Activated CD4-positive, alpha-beta T cell treated with anti-CD3 and anti-CD28 coated beads for 1 hour (primary cell): ENCODE measurements at places on chromosomes 1 and 21.
A peak's percentile ranks its signal among the peaks of the same experiment; 100 is the strongest.

GRCh38 chr1:243345205-243345604 is 89.4 kb downstream of the SDCCAG8 start:
- DNase-seq, result no peak

- DNase-seq, result no peak
These were observed 181.3 kb upstream of the SPAG17 start for GRCh38 chr1:118366286-118366685.

DNA sequence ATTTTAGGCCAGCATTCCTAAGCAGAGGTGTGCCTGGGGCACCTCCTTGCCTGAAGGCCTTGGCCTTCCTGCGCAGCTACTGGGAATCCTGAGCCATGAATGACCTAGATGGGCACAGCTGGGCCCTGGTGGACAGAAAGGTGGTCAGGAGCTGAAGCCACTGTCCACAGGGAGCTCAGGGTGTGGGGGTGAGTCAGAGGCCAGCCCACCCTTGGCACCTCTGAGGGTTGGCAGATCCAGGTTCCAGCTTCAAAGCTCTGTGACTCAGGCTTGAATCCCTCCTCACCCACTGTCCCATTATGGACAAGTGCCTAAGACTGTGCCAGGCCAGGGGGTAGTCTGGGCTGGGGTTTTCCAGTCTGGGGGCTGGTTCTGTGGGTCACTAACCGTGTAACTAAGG is 6.4 kb upstream of the EDN2 start:
- no peak for DNase-seq

DNA sequence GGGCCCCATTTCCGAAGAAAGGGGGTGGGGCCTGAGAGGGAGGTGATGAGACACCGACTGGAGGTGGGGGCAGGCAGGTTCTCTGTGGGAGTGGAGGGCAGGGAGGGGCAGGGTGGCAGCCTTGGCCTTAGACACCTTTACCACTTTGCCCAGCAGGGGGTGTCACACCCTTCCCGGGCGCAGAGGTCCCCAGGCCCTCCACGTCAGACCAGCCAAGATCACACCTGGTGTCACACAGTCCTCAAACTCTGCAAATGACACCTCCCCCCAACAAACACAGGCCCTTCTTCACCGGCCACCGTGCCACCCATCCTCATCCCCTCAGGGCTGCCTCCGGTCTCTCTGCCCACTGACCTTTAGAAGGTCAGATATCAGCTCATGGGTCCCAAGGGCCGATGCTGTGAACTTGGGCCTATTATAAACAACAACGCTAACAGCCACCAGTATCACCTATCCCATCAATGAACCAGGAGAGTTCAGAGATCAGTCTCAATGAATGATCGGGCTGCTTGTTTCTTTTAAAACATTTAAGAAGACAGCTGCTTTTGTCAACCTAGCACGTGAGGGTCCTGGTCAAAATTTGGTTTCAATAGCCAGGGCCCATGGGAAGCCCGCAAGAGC is 103.9 kb downstream of the CASZ1 start:
- peak; percentile 51 for DNase-seq

GRCh38 chr1:153544453-153545066 is 1.0 kb downstream of the S100A4 start:
- DNase-seq, result no peak

GRCh38 chr1:46133181-46133658 is 791 bp upstream of the PIK3R3 start:
- DNase-seq, result no peak

DNA sequence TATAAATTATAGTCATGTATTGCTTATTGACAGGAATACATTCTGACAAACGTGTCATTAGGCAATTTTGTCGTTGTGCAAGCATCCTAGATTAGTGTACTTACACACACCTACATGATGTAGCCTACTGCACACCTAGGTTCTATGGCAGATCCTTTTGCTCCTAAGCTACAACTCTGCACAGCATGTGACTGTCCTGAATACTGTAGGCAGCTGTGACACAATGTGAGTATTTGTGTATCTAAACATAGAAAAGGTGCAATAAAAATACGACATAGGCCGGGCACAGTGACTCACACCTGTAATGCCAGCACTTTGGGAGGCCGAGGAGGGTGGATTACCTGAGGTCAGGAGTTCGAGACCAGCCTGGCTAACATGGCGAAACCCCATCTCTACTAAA is 36.5 kb downstream of the TNFRSF8 start:
- no peak for DNase-seq

DNA sequence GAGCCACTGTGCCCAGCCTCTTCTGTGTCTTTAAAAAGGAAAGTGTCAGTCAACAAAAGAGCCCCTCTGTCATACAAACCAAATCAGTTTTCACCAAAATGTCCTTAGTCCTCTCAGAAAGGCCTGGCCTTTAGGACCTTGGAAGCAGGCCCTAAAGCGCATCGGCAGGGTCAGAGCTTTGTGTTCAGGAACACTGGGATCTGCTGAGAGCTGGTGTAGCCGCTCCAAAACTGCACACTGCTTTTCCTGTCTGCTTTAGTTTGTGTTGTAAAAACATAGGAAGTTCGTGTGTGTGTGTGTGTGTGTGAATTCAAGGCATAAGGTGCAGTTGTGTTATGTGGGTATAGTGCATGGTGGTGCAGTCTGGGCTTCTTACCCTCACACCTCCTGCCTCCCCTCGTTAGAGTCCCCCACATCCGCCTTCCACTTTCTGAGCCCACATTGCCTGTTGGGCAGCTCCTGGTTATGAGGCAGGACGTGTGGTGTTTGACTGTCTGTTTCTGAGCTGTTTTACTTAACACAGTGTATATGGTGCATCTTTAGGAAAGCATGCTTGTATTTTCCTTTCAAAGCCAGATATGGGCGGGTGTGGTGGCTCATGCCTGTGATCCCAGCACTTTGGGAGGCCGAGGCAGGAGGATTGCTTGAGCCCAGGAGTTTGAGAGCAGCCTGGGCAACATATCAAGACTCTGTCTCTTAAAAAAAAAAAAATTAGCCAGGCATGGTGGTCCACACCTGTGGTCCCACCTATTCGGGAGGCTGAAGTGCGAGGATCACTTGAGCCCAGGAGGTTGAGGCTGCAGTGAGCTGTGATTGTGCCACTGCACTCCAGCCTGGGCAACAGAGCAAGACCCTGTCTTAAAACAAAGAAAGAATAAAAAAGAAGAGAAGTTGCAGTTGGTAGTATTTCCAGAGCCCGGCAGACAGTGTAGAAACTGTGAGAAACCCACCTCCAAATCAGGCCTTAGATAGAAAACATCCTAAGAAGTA is 12.4 kb downstream of the IBA57 start:
- DNase-seq, result no peak

DNA sequence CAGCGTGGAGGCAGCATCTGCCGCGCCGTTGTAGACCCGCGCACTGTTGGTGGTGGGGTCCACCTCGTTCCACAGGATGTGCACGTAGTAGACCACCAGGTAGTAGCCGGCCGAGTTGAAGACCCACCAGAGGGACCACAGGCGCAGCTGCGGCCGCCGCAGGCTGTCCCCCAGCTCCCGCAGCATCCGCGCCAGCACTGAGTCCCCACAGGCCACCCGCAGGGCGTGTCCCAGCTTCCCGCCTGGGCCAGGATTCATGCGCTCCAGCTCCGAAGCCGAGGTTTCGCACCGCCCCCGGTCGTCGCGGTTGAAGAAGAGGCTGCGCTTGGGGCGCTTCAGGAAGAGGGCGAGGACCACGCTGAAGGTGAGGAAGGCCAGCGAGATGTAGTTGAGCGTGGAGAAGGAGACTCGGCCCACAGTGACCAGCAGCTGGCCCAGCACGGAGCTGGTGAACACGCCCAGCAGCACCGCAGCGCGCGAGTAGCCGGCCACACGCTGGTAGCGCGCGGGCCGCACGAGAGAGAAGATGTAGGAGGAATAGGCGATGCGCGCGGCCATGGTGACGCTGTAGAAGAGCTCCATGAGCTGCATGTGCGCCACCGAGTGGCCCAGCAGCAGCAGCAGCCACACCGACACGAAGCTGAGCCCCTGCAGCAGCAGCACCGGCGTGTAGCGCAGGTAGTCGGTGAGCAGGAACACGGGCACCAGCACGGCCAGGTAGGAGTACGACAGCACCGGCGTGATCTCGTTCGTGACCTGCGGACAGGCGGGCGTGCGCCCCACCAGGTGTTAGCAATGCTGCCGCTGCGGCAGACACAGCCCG is 10.6 kb downstream of the SLC19A1 start:
- no peak for DNase-seq

GRCh38 chr1:25099343-25099951 is 132.9 kb downstream of the SYF2 start:
- DNase-seq, result no peak

DNA sequence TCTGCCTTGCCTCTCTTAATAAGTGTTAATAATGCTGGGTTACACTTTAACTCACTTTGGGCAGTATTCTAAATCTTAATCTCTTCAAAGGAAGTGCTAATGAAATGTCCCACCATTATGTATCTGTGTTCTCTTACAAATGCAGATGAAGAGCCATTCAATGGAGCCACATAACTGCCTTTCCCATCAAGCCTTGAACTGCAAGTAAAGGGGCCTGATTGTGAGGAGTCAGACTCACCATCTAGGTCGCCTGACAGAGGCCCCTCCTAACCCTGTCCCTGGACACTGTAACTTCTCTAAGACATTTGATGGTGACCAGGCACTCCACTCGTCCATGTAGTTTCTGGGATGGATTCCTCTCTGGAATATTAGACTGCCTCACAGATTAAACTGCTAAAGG is 329.4 kb downstream of the KIF26B start:
- DNase-seq, result no peak

DNA sequence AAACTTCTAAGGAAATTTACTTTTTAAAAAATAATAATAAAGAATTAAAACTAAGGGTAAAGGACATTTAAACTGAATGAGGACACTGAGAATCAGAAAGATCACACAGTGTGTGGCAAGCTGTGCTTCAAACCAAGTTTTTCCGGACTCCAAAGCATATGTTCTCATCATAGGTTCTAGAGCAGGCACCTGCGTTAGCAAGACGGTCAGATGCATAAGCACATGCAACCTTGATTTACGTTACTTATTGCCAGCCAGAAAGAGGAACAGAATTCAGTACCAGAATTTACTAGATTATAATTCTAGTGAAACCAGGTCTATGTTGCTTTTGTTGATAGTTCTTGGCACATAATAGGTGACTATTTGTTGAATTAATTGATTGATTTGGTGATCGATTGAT is 6.2 kb upstream of the LBR start:
- DNase-seq, result no peak

DNA sequence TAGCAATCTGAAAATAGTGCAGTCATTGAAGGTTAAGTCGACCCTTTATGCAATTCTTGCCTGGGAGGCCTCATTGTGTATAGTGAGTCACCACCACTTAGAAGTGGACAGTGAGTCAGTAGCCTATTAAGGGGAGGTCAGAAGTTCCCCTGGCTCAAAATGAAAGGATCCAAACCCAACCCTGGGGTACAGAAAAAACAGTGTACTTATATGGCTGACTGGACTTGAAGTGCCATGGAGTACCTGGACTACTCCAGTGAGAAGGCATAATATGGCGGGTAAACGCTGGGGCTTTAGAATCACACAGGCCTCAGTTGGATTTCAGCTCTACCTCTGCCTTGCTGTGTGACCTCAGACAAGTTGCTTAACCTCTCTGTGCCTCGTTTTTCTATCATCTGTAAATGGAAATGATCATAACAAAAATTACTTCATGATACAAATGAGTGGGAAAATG is 2.2 kb upstream of the BCL9 start:
- no peak for DNase-seq

- no peak for DNase-seq
These were observed 29.4 kb downstream of the NENF start for GRCh38 chr1:212461916-212462660.

GRCh38 chr21:46179708-46180078 is 4.6 kb downstream of the SPATC1L start:
- no peak for DNase-seq

DNA sequence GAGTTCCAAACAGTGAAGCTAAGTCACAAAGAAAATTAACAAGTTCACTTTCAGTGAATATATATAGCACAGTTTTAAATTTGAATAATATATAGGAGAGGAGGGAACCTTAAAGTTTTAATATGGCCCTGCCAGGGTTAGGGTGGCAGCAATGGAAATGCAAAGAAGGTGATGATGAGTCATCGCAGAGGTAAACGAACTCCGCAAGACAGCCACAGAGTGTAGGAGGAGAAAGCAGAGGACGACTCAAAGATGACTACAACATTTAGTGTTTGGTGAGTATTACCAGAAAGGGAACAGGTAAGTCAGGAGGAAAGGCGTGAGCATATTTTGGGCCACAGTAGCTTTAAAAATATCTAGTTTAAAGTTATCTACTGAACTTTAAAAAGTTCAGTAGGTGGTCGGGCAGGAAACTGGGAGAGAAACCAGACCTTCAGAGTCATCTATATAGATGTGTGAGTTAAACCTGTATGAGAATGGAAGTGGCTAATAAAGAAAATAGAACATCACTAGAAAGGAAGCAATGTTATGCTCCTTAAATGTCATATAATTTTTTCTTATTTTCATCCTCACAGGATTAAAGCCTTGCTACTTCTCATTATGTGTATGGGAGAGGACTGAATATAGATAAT is 75.7 kb downstream of the UCHL5 start:
- no peak for DNase-seq

DNA sequence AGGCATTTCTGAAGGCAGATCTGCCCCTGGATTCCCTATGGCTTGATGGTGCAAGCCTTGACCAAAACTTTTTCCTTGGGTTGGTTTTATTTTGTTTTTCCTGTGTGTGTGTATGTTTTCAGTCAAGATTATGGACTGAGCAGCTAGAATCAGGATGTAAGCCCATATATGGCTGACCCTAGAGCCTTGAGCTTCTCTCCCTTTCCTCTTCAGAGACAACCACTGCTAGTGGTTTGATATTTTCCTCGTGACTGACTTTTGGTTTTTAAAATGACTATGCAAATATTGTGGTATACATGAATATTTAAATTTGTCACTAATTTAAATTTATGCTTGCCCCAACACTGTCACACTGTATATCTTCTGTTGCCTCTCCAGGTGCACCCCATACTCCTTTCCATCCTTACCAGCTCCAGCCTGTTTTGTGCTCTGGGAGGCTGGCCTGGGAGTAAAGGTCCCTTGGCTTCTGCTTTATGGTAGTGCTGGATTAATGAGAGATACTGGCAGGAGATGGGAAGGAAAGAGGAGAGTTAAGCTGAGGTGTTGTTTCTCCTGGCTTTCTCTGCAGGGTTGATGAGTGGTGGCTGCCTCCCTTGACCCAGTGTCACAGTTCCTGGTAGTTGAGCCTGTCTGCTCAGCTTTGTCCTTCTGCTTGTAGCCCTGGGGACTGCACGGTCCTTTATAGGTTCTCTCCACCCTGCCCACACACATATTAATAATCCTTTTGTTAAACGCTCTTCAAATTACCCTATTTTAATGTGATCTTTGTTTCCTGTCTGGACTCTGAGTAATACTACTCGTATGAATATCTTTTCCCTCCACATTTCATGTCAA is 44.4 kb downstream of the RWDD3 start:
- DNase-seq, result no peak

DNA sequence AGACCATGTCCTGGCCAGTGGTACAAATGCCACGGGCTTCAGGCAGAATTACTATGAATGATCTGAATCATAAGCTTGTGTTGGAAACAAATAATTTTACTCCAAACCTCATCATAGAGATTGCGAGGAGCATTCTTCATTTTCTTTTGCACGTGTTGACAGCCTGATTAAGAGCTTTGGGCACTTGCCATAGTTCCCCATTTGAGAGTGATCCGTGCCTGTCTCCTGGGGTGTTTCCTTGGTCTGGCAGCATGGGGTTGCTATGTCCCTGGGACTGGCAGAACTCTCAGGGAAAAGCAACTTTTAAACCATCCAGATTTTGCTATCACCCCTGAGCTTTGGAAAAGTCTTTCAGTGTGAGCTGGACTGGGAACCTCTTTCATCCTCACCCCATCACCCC is 54.3 kb upstream of the KCNJ6 start:
- no peak for DNase-seq
